A549 treated with dexamethasone at 1 μM for 4 hours (cell line): ENCODE measurements at places on chromosomes 4 and X. TPM values are rescaled to one million over a fixed set of nuclear protein-coding genes. Genes with fewer than 3 reads are reported as not detected.

The INTU gene
- 0.99 to 1.5 TPM (median 1.3 TPM) in 5 replicates for total RNA-seq

The GUCY1A1 gene
- total RNA-seq, result not detected in 5 replicates

The PLXNA3 gene
- 5.6 to 25.1 TPM (median 13.8 TPM) in 5 replicates for total RNA-seq

The RBMXL3 gene
- total RNA-seq, result not detected in 5 replicates

The PPP1R2C gene
- total RNA-seq, result not detected in 5 replicates

The NXF2 gene
- 0.07 TPM in 1 of 5 replicates, not detected in the others for total RNA-seq

The GPC3 gene
- total RNA-seq, result 0.16 TPM in 1 of 5 replicates, not detected in the others

The ADH1A gene
- total RNA-seq, result not detected in 5 replicates

The VBP1 gene
- total RNA-seq, result 44.0 to 59.0 TPM (median 48.0 TPM) in 5 replicates

The RBM47 gene
- 26.6 to 37.2 TPM (median 34.1 TPM) in 5 replicates for total RNA-seq

The CXCR3 gene
- total RNA-seq, result 0.06 to 0.12 TPM (median 0.10 TPM) in 5 replicates
